Testis (tissue), 5 donors: ENCODE measurements at places on chromosomes 11 and 22.

GRCh38 chr11:69357458-69358397 lies 63.8 kb downstream of the MYEOV start:
- DNase-seq, result peak; percentile 10

- DNase-seq, result no peak
These were observed 54.7 kb downstream of the MICAL3 start for GRCh38 chr22:17969701-17970113.

- no peak for DNase-seq
These were observed 84.0 kb downstream of the RPS6KA4 start for GRCh38 chr11:64443001-64443400.

GRCh38 chr22:45008751-45009605 lies 827 bp downstream of the PHF21B start:
- peak; percentile 34 for DNase-seq

- no peak for DNase-seq
These were observed 145.6 kb downstream of the CSNK2A3 start for GRCh38 chr11:11207428-11207827.

DNA sequence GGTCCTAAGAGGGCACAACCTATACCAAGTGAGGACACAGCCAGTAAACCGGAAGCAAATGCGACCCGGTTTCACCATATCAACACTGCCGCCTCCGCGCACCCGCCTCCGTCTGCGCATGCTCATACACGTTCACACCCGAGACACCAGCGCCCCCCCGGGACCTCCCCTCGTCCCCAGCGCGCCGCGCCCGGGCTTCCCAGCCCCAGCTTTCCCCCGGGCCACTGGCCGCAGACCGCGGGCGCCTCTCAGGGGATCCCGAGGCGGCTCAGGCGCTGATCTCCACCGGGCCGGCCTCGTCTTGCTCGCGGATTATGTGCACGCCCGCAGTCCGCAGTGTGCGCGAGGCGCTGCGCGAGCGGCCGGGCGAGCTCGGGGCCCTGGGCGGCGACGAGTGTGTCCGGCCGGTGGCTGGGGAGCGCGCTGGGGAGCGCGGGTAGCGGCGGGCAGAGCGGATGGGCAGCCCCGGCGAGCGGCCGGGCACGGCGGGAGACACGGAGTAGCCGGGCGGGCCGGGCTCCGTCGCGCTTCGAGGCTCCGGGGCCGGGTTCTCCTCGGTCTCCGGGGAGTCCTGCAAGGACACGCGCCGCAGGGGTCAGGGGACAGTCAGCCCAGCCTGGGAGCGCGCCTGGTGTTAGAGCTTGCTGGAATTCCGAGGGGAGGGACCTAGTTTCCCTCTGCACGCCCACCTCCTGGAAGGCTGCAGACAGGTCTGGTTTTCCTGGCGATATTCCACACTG lies 2.0 kb downstream of the HEPN1 start:
- DNase-seq, result peak; percentile 89

DNA sequence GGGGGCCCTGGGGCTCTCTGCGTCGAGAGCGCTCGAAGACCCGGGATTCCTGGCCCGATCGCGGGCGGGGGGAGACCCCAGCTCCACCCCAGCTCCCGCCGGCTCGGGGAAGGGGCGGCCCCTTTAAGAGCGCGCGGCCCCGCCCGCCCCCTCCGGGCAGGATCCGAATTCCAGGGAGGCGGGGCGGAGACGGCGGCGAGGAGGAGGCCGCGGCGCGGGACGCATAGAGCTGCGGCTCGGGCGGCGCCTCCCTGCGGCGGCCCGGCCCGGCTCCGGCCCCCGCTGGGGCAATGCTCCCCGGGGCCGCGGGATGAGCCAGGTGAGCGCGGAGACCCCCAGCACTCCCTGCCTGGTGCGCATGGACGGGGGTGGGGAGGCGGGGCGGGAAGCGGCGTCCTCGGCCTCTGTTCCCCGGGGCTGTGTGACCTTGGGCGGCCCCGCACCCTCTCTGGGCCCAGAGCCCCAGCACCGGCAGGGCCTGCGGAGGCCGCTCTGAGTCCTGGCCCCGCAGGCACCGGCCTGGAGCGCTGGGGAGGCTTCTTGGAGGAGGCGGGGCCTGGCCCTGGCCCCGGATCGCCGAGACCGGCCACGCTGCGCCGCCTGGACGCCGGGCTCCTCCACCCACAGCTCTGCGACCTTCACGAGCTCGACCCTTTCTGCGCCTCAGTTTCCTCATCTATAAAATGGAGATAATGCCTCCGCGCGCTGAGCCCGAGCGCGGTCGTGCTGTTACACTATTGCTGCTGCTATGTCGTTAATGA lies 565 bp downstream of the GAS2L1 start:
- DNase-seq, result peak; percentile 90
